ENCODE measurements at places on chromosomes 2 and 18. TPM values are rescaled to one million over a fixed set of nuclear protein-coding genes. Genes with fewer than 3 reads are reported as not detected.

VAMP5 gene
- 2.5 TPM for total RNA-seq

SYT4 gene
- total RNA-seq, result 1.0 TPM

C2orf92 gene
- 20.0 TPM for total RNA-seq

SERPINB7 gene
- total RNA-seq, result 0.68 TPM

EIPR1 gene
- total RNA-seq, result 26.4 TPM

PKDCC gene
- 131 TPM for total RNA-seq

IL36B gene
- total RNA-seq, result not detected

ST6GAL2 gene
- 16.3 TPM for total RNA-seq

DUSP11 gene
- total RNA-seq, result 25.5 TPM

- DNase-seq, result no peak
- H3K27me3 ChIP-seq, result no peaks in the 10 kb centered on the region
- H3K4me1 ChIP-seq, result no peaks in the 10 kb centered on the region
- no peak overlapping the region for H3K4me3 ChIP-seq
Observed at GRCh38 chr2:25814681-25815080, 63.6 kb downstream of the ASXL2 start.

GRCh38 chr2:74424995-74425406, 3.5 kb downstream of the WDR54 start:
- H3K27ac ChIP-seq, result no peak overlapping the region
- no peak for DNase-seq
- H3K36me3 ChIP-seq, result peaks cover 19% of the 10 kb centered on the region
- H3K4me1 ChIP-seq, result peaks cover 7% of the 10 kb centered on the region

- no peaks in the 10 kb centered on the region for H3K27me3 ChIP-seq
- H3K27ac ChIP-seq, result no peak overlapping the region
- no peak overlapping the region for H3K4me3 ChIP-seq
- H3K36me3 ChIP-seq, result peaks cover 2% of the 10 kb centered on the region
- peaks cover 2% of the 10 kb centered on the region for H3K4me1 ChIP-seq
Observed at GRCh38 chr18:8359481-8359880, 249.8 kb upstream of the RAB12 start.

- no peak overlapping the region for H3K4me3 ChIP-seq
- no peak for DNase-seq
- no peaks in the 10 kb centered on the region for H3K27me3 ChIP-seq
- no peak overlapping the region for H3K27ac ChIP-seq
- H3K36me3 ChIP-seq, result peaks cover 32% of the 10 kb centered on the region
Observed at GRCh38 chr2:230877759-230878598, 13.2 kb downstream of the ITM2C start.

DNA sequence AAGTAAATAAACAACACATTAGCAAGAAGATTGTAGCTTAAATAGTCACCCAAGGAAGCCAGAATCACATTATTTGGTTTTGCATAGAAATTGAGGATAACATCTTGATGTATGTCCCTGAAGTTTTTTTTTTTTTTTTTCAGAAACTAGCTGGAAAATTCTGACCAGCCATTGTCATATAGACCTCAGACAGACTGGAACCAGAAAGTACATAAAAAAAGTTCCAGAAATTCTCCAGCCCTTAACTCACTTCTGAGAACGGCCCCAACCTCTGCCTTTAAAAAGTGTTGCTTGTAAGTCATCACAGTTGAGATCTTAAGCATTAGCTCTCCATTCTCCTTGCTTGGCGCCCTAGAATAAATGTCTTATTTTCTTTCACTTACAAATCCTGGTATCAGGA, 350.5 kb downstream of the CCDC85A start:
- H3K27ac ChIP-seq, result no peak overlapping the region
- peaks cover 17% of the 10 kb centered on the region for H3K4me1 ChIP-seq
- H3K36me3 ChIP-seq, result no peaks in the 10 kb centered on the region
- no peaks in the 10 kb centered on the region for H3K27me3 ChIP-seq
- no peak for DNase-seq

- DNase-seq, result peak; percentile 53
- peaks cover 76% of the 10 kb centered on the region for H3K27me3 ChIP-seq
- no peak within 1 kb of the TSS for H3K27ac ChIP-seq
- H3K4me1 ChIP-seq, result no peaks in the 10 kb centered on the region
- no peaks in the 10 kb centered on the region for H3K36me3 ChIP-seq
Observed at GRCh38 chr2:11669454-11670291, at the start of gene NTSR2. TSS of gene NTSR2 (minus strand) at chr2:11670195. CDS start at chr2:11670129, 66 bp downstream.

DNA sequence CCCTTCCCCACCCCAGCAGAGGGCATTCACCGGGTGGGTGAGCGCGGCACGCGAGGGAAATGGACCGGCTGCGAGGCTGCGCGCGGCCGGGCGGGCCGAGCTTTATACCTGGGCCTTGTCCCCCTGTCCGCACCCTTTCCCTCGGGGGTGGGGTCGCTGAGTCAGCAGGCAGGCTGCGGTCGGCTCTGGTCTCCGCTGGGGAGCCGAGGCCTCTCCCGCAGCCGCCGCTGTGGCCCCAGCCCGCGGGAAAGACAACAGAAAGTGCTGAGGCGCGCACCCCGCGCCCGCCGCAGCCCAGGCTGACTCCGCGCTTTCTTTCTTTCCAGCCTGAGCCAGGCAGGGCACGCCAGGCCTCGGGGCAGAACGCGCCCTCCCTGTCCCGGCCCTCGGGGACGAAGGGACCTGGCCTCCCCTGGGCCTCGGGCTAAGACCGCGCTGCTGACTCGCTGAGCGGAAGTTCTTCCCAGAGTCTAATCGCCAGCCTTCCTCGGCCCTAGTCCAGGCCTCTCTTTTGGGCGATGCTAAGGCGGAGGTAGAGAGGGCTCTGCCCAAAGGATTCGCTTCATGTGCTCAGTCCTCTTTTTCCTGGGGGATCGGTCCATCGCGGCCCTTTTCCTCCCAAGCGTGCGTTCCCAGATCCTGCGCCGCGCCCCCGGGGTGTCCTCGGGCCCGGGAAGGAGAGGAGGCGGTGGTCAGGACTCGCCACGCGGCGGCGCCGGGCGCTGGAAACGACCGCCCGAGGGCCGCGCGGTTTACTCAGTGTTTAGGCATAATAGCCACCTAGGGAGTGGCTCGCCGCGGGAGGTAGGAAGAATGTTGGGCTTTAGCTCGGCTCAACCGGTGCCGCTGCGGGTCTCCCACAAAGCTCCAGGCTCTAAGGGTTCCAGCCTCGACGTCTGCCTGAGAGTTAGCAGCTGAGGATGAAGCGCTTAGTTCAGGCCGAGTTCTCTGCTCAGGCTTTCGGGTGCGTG, at the start of gene CRYBA2:
CRYBA2 (minus strand) TSS at position 78 of the 971 bp plus-strand sequence. CDS start 246 bp downstream, outside the sequence.
- no peak for DNase-seq
- H3K4me3 ChIP-seq, result no peak within 1 kb of the TSS
- H3K27me3 ChIP-seq, result peaks cover 96% of the 10 kb centered on the region
- H3K27ac ChIP-seq, result no peak within 1 kb of the TSS
- H3K4me1 ChIP-seq, result peaks cover 9% of the 10 kb centered on the region

GRCh38 chr2:222708274-222708710, 36.8 kb downstream of the MOGAT1 start:
- no peak overlapping the region for H3K4me3 ChIP-seq
- peak overlapping the region; percentile 37 for H3K27ac ChIP-seq
- peaks cover 14% of the 10 kb centered on the region for H3K4me1 ChIP-seq
- DNase-seq, result peak; percentile 68

GRCh38 chr18:36697905-36698304, 130.9 kb downstream of the TPGS2 start:
- H3K4me3 ChIP-seq, result no peak overlapping the region
- H3K27me3 ChIP-seq, result peaks cover 1% of the 10 kb centered on the region
- H3K36me3 ChIP-seq, result no peaks in the 10 kb centered on the region
- no peak for DNase-seq

- DNase-seq, result no peak
- no peak overlapping the region for H3K27ac ChIP-seq
- no peak overlapping the region for H3K4me3 ChIP-seq
- no peaks in the 10 kb centered on the region for H3K27me3 ChIP-seq
- H3K4me1 ChIP-seq, result peaks cover 3% of the 10 kb centered on the region
Observed at GRCh38 chr2:165528691-165529090, 59.2 kb downstream of the CSRNP3 start.

DNA sequence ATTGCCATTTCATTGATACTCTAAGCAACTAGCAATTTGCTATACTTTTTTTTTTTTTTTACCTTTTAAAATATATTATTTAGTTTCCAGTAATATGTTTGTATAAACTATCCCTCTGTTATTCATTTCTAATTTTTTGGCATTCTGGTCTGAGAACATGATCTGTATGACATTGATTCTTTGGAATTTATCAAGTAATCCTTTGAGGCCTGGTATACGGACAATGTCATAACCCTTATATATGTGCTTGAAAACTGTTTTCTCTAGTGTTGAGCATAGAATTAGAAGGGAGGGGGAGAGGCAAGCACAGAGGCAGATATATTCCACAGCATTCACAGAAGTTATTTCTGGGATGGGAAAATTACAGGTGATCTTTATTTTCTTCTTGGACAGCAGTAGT, 48.2 kb upstream of the POLE4 start:
- H3K27me3 ChIP-seq, result peaks cover 34% of the 10 kb centered on the region
- H3K4me3 ChIP-seq, result no peak overlapping the region
- DNase-seq, result no peak
- H3K4me1 ChIP-seq, result peaks cover 6% of the 10 kb centered on the region

- H3K36me3 ChIP-seq, result peaks cover 41% of the 10 kb centered on the region
- H3K27ac ChIP-seq, result no peak overlapping the region
- DNase-seq, result no peak
- no peak overlapping the region for H3K4me3 ChIP-seq
- H3K4me1 ChIP-seq, result no peaks in the 10 kb centered on the region
- H3K27me3 ChIP-seq, result no peaks in the 10 kb centered on the region
Observed at GRCh38 chr2:43950383-43951008, 45.3 kb downstream of the LRPPRC start.

DNA sequence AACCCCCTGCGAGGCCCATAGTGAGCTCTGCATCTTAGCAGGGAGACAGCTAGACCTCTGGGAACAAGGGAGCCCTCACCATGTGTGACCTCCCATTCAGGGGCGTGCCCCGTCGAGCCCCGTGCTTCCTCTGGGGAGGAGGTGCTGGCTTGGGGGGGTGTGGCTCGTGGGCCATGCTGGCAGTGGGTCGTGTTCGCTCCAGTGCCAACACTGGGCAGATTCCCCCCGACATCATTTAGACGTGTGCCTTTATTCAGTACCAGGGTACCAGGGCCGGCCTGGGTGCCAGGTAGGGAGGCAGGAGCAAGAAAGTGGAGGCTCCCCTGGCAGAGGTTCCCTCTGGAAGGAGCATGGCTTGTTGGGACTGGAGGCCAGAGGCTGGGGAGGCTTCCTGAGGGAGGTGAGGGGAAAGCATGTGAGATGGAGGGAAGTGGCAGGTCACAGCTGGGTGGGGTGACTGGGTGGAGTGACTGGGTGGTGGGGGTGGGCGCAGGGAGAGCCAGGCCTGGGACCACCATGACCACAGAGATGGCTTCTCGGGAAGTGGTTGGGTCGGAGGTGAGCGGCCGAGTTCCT, 15.2 kb downstream of the GPC1 start:
- H3K27me3 ChIP-seq, result peaks cover 20% of the 10 kb centered on the region
- no peak for DNase-seq
- peak overlapping the region; percentile 40 for H3K4me3 ChIP-seq
- no peak overlapping the region for H3K27ac ChIP-seq
- no peaks in the 10 kb centered on the region for H3K36me3 ChIP-seq

All from mesothelial cell of epicardium (in vitro differentiated cells).